Activated B cell treated with CpG ODN at 0.5 μM for 24 hours (primary cell): ENCODE measurements at places on chromosomes 11 and 22. TPM values are rescaled to one million over a fixed set of nuclear protein-coding genes. Genes with fewer than 3 reads are reported as not detected.

Gene PATE2
- not detected in 2 replicates for total RNA-seq

Gene SLC22A6
- not detected in 2 replicates for total RNA-seq

Gene MYBPC3
- 0.46 and 0.69 TPM in 2 replicates for total RNA-seq

Gene ABCC8
- not detected in 2 replicates for total RNA-seq

DNA sequence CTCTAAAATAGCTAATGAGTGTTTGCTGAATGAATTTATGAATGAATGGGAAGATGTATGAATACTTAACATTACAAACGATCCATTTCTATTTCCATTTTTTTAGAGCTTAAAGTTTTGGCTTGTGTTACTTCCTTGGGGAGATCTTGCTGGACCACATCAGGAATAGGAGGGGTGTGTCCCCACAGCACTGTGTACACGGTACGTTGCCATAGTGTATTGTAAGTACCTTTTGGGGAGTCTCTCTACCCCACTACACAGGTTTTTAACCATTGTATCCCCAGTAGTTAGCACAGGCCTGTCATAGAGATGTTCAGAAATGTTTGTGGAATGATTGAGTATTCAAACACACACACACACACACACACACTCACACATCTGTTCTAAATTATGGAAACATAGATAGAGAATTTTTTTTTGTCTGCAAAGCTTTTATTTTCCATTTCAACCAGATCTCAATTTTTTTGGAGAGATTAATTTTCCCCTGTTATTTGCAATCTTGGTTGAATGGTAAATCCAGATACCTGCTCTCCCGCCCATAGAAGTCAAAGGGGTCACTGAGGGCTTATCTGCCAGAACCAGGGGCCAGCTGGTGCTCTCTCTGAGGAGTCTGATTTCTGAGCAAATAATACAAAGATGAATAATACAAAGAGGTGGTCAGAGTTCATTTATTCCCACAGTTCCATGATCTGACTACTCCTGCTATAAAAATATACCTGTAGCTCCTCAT lies 471.0 kb downstream of the INSC start:
- no peak overlapping the region for H3K4me3 ChIP-seq
- H3K27ac ChIP-seq = no peak overlapping the region
- H3K36me3 ChIP-seq = no peaks in the 10 kb centered on the region
- H3K27me3 ChIP-seq = no peaks in the 10 kb centered on the region
- no peaks in the 10 kb centered on the region for H3K4me1 ChIP-seq

GRCh38 chr11:119299416-119299815 lies 17.5 kb downstream of the MCAM start:
- no peak overlapping the region for H3K4me3 ChIP-seq
- no peaks in the 10 kb centered on the region for H3K27me3 ChIP-seq
- no peak overlapping the region for H3K27ac ChIP-seq
- DNase-seq = no peak

- no peak overlapping the region for H3K27ac ChIP-seq
- H3K4me1 ChIP-seq = no peaks in the 10 kb centered on the region
- no peak for DNase-seq
- H3K4me3 ChIP-seq = no peak overlapping the region
- peaks cover 2% of the 10 kb centered on the region for H3K36me3 ChIP-seq
Measured at GRCh38 chr22:29050457-29050856, 11.2 kb downstream of the C22orf31 start.

- H3K27ac ChIP-seq = no peak overlapping the region
- H3K4me3 ChIP-seq = no peak overlapping the region
- no peaks in the 10 kb centered on the region for H3K4me1 ChIP-seq
- peaks cover 2% of the 10 kb centered on the region for H3K27me3 ChIP-seq
Measured at GRCh38 chr11:109739379-109739778, 317.4 kb downstream of the C11orf87 start.

- H3K4me3 ChIP-seq = no peak overlapping the region
- peaks cover 16% of the 10 kb centered on the region for H3K4me1 ChIP-seq
- peaks cover 44% of the 10 kb centered on the region for H3K36me3 ChIP-seq
- H3K27ac ChIP-seq = no peak overlapping the region
- H3K27me3 ChIP-seq = no peaks in the 10 kb centered on the region
Measured at GRCh38 chr11:117204283-117205080, 5.3 kb downstream of the TAGLN start.

GRCh38 chr11:64558065-64558745 lies 32.8 kb upstream of the SLC22A12 start:
- no peak overlapping the region for H3K27ac ChIP-seq
- DNase-seq = no peak
- peaks cover 1% of the 10 kb centered on the region for H3K27me3 ChIP-seq
- peaks cover 15% of the 10 kb centered on the region for H3K4me1 ChIP-seq

DNA sequence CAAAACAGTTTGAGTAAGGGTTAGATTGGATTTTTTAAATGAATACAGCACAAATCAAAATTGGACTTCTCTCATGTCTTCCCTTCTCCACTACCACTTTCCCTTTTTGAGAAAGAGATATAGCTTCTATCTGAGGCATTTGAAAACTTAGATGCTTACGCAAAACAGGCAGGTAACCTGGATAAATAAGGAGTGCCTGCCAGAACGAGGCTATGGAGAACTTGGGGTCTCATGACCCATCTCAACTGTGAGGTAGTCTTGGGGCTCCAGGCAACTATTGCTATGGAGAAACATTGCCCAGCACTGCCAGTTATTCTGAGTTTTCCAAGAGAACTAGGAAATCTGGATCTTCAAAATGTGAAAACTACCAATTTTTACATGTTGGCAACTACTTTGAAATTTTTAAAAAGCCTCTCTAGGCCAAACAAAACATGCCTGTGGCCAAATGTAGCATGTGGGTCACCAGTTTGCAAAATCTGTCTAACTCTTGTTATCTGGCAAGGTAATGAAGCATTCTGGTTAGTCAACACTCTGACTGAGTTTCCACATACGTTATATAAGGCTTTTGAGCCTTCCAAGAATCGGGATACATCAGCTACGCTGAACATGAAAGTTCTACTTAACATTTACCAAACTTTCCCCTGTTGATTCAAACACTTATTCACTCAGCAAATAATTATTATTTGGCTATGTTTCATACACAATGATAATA lies 752.7 kb downstream of the KCNA4 start:
- no peak for DNase-seq
- H3K4me1 ChIP-seq = no peaks in the 10 kb centered on the region
- H3K27me3 ChIP-seq = no peaks in the 10 kb centered on the region
- no peak overlapping the region for H3K4me3 ChIP-seq
- H3K36me3 ChIP-seq = no peaks in the 10 kb centered on the region
